ENCODE measurements at places on chromosomes 5 and 9.

DNA sequence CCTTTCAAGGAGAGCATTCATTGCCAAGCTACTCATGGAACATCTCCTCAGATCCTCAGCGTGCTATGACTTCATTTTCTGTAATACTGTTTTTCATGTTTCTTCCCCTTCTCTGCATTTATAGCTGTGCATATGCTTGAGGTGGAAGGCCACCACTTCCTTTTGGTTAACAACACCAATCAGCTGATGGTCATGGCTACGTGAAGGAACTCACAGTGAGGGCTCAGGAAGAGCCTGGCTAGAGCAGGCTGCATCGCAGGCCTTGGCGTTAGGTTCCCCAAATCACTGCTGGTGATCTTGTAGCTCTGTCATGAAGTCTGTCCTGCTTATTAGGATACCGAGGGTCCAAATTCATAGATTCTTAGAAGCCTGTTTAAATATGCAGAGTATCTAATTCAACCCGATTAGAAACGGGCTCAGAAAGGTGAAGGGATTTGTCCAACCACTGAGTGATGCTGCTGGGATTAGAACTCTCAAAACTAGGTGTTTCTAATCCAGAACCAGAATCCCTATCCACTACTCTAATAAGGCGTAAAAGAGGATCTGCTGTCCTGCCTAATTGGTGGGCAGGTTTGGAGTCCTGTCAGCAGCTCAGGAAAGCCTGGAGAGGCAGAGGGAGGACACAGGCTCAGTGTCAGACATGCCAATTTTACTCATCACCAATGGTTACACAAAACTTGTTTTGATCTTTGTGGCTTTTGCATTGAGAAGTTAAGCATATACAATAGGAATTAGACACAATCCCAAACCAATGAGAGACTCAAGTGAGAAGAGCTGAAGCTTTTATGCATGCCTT is 7.5 kb downstream of the SYK start:
- ATAC-seq, result no peak

DNA sequence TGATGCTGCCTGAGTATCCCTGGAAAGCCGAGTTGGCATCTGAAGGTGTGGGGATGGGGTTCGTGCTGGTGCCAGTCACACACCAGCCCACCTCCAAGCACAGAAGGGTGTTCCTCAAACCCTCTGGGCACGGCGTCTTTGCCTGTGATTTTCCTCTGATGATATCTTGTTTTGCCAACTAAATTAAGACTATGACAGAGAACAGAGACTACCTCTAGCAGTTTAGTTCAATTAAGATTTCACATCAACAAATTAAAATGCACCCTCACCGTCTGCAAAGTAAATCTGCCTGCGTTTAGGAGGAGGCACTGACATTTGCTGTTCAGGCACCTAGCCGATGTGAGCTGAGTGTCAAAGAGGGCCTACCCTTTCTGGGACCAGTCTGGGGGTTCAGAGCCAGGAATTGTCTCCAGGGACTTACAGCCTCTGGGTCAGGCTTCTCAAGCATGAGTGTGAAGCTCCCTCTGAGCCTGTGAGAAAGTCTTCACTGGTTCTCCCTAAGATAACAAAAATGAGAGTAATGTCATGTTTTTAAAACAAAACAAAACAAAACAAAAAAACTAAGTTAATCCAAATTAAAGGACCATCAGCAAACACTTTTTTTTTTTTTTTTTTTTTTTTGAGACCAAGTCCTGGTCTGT is 55.4 kb upstream of the CTNNA1 start:
- no peak for ATAC-seq

DNA sequence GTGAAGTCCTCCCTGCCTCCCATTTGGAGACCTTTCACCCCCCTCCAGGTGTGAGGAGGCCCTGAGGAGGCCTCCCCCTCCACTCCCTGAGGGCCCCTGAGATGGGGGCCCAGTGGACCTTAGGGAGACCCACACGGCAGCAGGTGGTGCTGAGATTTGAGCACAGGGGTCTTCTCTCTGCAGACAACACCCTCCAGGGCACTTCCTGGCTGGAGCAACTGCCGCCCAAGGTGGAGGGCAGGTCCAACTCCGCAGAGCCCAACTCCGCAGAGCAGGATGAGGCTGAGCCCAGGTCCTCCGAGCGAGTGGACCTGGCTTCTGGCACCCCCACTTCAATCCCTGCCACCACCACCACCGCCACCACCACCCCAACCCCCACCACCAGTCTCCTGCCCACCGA is 27.0 kb downstream of the OLFML2A start:
- ATAC-seq, result no peak

GRCh38 chr9:135909371-135909770 is 2.0 kb upstream of the CAMSAP1 start:
- no peak for ATAC-seq

DNA sequence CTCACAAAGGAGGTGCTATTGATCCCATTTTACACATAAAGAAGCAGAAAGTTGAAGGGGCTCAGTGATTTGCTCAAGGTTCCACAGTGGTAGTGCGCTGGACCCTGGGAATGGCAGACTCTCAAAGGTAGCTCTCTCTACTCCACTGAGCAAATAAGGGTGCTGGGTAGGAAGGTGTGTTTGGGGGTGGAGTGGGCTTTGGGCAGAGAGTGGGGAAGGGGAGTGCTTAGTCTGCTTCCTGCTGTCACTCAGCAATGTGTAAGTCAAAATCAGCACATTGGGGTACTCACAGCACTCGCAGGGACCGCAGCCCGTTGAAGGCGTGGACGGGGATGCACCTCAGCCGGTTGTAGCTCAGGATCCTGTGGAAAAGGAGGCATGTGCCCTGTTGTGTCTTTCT is 142.8 kb upstream of the PANK3 start:
- no peak for ATAC-seq
